Erythroblast (primary cell): ENCODE measurements at places on chromosomes 11 and 22.

- no peak for DNase-seq
Measured at GRCh38 chr11:49499117-49499516, 290.7 kb upstream of the FOLH1 start.

GRCh38 chr11:43676933-43677332 is 3.6 kb upstream of the HSD17B12 start:
- no peak for DNase-seq

DNA sequence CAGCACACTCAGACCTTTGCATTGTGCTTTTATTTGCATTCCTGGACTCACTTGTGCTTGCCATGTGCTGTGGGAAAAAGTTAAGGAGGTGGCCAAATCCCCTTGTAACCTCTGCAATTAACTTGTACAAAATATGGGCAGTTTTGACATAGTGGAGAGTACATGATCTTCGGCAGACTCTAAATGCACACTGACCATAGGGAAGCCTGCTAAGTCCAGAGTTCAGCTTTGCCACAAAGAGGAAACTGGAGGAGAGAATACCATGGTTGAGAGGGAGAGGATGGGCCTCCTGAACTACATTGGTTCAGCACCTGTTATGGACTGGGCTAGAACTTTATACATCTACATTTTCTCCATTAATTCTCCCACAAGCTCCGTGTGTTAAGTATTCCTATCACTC is 37.6 kb upstream of the CEP295 start:
- DNase-seq: no peak

- no peak for DNase-seq
Measured at GRCh38 chr22:45091254-45091854, 72.4 kb upstream of the NUP50 start.

DNA sequence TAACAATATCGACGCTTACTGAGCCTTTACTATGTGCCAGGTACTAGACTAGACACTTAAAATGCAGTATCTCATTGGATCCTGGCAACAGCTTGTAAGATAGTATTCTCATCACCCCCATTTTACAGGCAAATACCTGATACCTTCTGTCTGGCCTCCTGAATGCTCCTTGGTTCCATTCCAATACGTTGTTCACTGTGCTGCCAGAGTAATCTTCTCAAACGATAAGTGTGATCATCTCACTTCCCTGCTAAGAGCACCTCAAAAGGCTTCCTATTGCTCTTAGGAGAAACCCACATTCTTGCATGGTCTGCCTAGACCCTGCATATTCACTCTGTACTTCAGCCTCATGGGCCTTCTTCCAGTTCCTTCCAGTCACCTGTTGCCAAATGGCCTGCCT is 1.3 kb upstream of the NRIP3 start:
- DNase-seq: no peak

DNA sequence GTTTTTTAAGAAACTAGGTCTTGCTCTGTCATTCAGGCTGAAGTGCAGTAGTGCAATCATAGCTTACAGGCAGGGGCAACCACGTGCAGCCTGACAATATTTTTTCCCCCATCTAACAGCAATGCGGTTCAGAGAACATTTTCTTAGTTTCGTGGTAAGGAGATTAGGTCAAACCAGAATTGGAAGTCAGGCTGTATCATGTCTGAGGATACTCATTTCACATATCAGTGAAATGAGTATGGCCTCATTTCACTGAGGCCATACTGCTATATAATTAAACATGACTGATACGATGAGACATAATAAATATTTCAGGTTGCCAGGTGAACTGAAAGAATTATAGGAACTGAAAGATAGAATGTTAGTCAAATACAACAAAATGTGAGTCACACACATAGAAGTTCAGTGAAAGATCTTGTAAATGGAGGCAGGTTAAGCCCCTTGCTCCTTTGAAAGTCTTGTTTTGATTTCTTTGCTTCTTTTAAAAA is 32.5 kb upstream of the IZUMO1R start:
- no peak for DNase-seq

DNA sequence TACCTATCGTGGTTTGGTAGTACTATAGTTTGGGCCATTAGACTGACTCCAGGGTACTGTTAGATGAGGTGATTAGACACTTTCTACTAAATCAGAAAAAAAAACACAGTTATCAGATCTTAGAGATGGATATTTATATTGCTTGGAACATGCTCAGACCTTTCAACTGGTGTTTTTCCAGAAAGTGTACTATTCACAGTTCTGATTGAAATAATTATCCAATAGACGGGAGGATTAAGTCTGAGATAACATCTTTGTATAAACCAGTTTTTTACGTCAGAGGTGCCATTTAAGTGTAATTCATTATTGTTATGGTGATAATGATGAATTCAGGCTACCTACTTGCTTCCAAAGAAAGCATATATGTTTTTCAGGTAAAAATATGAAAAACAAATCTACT is 22.5 kb downstream of the CCDC15 start:
- DNase-seq: no peak

DNA sequence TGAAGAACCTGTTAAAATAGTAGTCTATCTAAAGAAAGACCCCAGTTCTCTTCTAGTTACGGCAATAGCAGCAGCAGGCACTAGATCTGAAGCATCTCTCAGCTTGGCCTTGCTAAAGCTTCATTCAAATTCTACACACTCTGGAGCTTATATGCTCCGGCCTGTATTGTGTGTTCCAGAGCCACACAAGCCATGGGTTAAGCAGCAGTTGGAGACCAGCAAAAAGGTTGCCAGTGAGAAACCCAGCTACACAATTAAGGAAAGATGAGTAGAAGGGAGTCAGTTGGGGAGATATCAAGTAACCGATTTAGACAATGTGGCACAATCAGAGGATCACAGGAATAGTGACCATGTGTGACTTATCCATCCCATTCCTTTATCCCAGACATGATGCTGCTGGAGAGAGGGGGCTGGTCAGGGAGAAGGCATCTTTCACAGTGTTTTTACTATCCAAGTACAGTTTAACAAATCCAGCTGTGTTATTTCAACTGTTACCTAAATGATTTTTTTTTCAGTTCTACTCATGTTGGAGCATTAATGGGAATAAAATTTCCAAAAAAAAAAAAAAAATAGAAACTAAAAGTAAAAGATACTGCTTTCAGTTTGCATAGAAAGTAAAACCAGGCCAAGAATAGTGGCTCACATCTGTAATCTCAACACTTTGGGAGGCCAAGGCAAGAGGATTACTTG is 41.0 kb downstream of the PAX6 start:
- no peak for DNase-seq

DNA sequence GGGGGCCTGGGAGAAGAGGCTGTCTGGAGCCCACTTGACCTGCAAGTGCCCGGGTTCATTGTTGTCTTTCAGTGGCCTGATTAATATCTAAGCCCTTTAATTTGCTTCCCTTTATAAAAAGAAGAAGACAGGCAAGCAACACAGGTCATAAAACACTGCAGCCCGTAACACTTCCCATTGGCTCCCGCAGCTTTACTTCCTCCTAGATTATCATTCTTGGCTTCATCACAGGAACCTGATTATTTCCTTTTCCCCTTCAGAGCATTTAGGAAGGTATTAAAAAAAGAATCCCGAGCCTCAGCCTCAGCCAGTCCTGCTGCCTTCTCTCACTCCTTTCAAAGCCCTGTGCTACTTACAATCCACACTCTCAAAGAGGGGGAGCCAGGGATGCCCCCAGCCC is 183.2 kb downstream of the GRIK4 start:
- DNase-seq: no peak

GRCh38 chr22:40425082-40425481 is 54.7 kb downstream of the SGSM3 start:
- DNase-seq: no peak

GRCh38 chr11:128734103-128734831 is 40.4 kb downstream of the FLI1 start:
- DNase-seq: no peak

GRCh38 chr11:95152876-95153856 is 63.5 kb downstream of the ENDOD1 start:
- DNase-seq: peak; percentile 100

- no peak for DNase-seq
Measured at GRCh38 chr11:117366248-117366647, 38.6 kb downstream of the CEP164 start.

GRCh38 chr22:18110954-18111758 is 547 bp downstream of the TUBA8 start:
- no peak for DNase-seq

- DNase-seq: no peak
Measured at GRCh38 chr11:131943295-131943694, 572.9 kb downstream of the NTM start.

- DNase-seq: no peak
Measured at GRCh38 chr22:50556703-50557102, 6.0 kb downstream of the SYCE3 start.

- peak; percentile 19 for DNase-seq
Measured at GRCh38 chr11:36333897-36334296, 37.8 kb downstream of the PRR5L start.

GRCh38 chr11:134479206-134480135 is 67.4 kb upstream of the B3GAT1 start:
- DNase-seq: no peak

DNA sequence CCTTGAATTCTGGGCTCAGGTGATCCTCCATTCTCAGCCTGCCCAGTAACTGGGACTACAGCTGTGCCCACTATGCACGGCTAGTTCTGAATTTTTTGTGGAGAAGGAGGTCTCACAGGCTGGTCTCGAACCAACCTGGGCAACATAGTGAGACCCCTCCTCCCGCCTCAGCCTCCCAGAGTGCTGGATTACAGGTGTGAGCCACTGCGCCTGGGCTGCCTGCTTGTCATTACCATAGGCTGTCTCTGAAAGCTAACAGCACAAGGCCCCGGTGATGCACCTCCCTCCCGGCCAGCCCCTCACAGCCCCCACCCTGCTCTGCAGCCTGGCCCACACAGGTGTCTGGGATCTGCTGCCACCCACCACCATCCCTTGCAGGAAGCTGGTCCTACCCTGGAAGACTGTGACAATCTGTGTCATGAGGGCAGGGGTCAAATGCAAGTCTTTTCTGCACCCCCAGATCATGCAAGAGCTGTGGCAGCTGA is 82.4 kb downstream of the DGCR2 start:
- no peak for DNase-seq

DNA sequence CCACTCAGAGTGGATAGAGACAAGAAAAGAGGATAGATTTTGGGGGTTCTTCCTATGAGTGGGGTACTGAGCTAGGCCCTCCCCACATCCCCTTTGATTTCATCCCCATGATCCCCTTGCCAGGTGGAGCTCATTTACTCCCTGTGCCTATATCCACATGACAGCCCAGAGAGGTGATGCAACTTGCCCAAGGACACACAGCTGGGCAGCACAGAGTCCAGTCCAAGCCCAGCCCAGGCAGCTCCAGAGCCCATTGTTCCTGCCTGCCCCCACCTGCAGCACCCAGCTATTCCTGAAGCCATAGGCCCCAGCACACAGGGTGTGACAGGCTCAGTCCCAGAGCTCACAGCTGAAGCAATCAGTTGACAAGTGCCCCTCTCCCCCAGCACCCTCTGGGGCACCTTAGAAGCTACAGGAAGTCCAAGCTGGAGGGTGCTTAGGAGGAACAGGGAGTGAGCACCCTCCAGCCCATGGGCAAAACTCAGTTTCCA is 41.7 kb downstream of the SHISAL1 start:
- no peak for DNase-seq

DNA sequence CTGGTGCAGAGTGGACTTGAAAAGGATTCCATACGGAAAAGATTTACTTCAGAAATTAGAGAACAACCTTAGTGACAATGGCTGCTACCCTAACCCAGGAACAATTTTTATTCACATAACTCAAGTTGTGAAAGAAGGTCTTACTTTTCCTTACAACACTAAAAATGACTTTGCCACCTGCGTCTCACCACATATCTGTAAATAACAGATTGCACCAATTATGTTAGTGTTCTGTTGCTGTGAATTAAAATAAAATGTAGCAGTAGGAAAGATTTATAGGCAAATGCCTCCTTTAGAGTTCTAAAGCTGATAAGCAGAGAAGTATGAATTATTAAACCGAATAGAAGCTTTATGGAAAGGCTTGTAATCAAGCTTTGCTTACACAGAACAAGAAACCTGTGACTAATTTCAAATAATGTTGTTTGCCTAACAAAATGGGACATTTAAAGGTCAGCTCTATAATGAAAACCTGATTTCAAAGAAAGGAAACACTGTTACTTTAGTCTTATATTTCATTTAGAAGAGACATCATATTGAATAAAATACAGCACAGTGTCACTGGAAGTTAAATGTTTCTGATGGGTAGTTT is 2237.8 kb downstream of the LRRC4C start:
- no peak for DNase-seq

DNA sequence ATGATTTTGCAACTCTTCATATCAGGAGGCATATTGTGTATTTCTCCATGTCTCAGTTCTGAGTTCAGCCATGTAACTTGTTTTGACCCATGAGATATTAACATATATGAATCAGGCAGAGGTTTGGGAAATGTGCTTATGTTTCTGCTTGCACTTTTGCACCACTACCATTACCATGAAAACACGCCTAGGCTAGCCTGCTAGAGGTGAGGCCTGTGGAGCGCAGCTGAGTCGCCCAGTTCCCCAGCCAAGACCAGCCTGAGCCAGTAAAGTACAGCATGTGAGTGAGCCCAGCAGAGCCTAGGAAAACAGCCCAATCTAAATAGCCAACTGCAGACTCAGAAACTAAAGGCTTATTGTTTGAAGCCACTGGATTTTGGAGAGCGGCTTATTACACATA is 18.4 kb upstream of the MYOD1 start:
- no peak for DNase-seq

- no peak for DNase-seq
Measured at GRCh38 chr11:132719684-132720083, 812.6 kb downstream of the OPCML start.

DNA sequence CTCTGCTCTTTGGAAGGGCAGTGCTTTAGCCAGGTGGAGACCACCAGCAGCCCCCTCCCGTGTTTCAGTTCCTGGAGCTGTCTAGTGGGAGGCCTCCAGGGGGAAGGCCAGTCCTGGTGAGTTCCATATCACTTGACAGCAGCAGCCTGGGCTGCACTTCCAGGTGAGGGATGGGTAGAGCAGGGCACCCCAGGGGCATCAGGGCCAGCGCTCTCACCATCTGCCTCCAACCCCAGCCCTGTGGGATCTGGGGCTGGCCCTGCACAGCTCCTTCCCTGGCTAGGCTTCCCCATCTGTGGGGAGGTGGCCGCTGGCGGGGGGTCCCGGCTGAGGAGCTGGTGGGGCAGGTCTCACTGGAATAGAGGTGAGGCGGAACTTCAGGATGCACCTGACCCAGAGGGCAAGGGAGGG is 60.5 kb downstream of the MORC2 start:
- DNase-seq: no peak

- DNase-seq: no peak
Measured at GRCh38 chr11:73163638-73164174, 21.6 kb upstream of the FCHSD2 start.
